ENCODE measurements at places on chromosomes 2 and 18. TPM values are rescaled to one million over a fixed set of nuclear protein-coding genes. Genes with fewer than 3 reads are reported as not detected.

DNA sequence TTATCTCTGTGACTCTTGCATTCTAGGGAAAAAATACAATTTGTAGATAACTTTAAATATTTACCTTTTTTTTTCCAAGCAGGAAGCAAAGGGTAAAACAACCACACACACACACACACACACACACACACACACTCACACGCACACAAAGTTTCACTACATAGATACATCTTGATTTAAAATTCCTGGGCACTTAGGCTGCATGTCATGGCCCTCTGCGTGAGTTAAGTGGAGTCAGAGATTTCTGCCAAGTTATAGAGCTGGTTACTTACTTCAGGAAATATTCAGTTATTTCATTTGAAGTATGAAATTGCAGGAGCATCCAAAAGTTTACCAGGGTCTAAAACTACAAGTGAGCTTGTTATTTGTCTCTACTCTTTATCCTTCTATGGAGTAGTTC lies 612.0 kb downstream of the IRS1 start:
- DNase-seq = no peak

LYG2 gene
- 0.33 TPM for polyA plus RNA-seq

PAPOLG gene
- polyA plus RNA-seq = 23.3 TPM

GRCh38 chr2:196239622-196240587 lies 68.5 kb upstream of the STK17B start:
- no peak for DNase-seq

GRCh38 chr2:200090683-200091082 lies 135.3 kb downstream of the MAIP1 start:
- DNase-seq = no peak

UGT1A10 gene
- polyA plus RNA-seq = not detected

GRCh38 chr2:109538546-109538945 lies 75.2 kb downstream of the SEPTIN10 start:
- no peak for DNase-seq
